ENCODE measurements at places on chromosomes 11 and 22.

DNA sequence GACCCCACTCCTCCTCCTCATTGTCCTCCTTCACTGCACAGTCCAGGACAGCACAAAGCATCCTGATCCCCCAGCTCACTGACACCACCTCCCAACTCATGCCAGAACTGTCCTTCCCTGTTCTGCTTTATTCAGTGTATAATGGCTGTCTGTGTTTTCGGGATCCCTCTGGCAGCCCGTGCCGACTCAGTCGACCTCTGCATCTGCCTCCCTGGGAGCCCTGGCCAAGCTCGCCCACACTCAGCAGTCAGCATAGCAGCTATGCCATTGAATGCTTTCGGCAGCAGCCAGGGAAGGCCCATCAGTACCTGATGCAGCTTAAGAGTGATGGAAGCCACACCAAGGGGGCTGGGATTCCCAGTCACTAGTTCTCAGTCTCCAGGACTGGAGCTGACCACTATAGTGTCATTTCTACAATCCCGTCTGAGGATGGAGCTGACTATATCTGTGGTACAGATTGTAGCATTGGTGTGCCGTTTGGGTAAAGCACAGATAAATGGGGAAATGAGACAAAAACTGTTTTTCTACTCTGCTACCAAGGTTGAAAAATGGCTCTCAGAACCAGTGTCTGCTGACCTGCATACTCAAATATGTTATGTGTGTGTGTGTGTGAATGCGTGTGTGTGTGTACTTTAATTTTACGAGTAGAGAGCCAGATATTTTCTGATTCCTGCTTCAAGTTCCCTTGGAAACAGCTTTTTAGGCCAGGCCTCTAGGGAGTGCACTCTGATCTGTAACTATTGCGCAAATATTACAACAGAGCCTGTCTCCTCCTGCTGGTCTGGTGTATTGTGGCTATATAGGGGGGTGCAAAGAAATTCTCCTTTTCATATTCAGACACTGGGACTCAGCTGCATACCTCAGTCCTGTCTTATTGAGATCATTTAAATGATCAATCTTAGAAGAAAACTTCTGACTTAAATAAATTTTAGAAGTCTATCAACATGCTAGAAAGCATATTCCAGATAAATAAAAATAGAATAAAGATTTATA is 78.8 kb upstream of the TOP3B start:
- DNase-seq = peak; percentile 11

GRCh38 chr11:36009473-36009872 is 65.6 kb downstream of the LDLRAD3 start:
- DNase-seq = no peak

GRCh38 chr11:118903204-118904015 is 19.7 kb downstream of the CXCR5 start:
- no peak for DNase-seq

DNA sequence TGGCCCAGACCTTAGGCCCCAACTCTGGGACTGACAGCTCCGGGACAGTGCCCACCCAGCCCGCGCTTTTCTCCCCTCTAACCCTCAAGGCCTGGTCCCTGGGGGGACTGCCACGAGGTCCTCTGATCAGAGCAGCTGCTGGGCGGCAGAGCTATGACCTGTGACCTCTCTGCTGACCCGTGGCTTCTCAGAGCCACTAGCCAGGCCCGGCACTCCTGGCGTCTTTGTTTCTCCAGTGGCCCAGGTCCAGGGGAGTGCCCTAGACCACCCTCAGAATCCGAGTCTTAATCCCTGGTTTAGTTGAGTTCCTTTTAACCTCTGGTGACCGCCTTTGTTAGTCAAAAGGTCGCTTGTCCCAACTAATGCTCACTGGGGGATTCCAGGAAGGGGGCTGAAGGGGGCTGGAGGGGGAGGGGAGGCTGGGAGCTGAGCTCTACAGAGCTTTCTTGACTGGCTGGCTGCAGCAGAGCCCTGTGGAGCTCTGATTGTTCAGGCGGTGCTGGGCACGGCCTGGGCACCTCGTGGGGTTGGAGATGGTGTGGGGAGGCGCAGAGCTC is 1.2 kb downstream of the FBLN1 start:
- no peak for DNase-seq

- DNase-seq = no peak
Measured at GRCh38 chr11:2473361-2474058, 28.7 kb downstream of the KCNQ1 start.

DNA sequence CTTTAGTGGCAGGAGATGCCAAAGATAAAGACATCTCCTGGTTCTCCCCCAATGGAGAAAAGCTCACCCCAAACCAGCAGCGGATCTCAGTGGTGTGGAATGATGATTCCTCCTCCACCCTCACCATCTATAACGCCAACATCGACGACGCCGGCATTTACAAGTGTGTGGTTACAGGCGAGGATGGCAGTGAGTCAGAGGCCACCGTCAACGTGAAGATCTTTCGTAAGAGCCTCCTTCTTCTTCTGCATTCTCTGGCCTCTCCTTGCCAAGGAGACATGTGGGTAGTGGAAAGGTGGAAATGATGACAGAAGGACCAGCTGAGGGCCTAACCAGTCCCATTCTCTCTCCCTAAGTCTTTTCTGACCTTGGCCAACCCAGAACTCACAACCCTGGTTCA is 110.1 kb upstream of the TTC12 start:
- no peak for DNase-seq

GRCh38 chr11:82229341-82229740 is 504.3 kb downstream of the FAM181B start:
- DNase-seq = peak; percentile 37

DNA sequence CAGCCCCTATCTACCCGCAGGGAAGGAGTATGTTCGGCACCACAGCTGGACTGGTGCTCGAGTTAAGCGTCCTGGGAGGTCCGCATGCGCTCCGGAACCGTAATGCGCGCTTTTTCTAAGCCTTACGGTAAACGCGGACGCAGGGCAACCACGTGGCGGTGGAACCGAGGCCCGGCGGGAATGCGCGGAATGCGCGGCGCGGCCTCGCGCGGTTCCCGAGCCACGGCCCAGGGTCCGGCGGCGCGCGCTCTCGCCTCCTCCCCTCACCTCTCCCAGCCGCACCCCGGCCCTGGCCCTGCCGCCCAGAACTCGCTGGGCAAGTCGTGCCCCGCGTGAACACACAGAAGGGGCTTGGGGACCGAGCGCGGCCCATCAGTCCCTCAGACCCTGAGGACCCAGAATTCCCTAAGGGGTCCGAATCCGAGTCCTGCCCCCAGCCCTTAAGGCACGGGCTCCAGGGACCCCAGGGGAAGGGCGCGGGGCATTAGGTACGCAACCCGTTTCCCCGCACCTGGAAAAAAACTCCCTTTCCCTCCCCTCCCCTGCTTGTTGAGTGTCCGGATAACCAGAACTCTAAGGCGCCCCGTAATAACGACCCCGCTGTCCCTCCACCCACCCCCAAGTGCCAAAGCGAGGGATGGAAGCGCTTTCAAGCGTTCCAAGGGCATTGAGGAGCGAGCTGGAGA is 4.3 kb upstream of the CCND1 start:
- no peak for DNase-seq

DNA sequence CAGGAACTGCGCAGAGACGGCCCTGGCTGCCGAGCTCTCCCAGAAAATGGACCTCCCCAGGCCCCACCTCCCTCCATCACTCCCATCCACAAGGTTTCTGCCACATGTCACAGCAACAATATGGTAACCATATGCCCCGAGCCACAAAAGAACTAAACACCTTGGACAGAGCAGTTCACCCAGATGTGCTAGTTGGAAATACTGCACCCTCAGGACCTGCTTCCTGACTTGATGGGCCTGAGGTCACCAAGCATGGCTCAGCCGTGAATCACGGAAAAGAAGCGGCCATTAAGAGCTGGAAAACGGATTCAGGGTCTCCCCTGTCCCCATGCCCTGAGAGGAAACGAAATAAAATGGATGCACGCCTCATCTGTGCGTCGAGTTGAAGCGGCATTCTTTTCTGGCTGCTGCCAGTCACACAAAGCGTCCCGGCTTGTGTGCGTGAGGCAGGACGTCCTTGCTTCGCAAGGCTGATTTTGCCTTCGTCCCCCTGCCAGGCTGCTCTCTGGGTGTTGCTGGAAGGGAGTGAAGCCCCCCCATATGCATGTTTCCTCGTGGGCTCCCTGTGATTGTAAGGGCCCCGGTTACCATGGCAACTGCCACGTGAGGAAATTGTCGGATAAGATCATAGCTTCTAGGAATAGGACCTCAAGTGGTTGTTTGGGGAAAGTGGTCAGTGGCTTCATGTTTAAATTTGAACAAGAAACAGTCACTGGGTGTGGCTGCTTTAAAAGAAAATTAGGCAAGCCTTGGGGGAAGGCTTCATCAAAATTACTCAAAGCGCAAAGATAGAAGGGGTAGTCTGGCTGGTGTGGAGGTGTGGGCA is 51.7 kb downstream of the FLI1 start:
- DNase-seq = no peak

DNA sequence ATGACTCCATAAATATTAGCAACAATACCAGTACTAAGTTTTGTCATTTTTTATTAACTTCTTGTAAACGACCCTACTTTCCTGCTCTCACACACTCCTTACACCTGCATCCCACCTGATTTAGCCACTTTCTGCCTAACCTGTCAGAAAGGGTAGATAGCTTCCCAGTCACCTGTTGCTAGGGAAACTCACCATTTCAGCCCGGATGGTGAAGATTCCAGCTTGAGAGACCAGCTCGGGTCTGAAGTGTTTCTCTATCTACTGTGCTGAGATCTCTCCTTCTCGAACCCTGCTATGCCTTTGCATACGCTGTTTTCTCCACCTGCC is at the start of gene PARVG:
PARVG (plus strand) TSS at position 220 of the 327 bp plus-strand sequence. CDS start 2,405 bp downstream, outside the sequence.
- DNase-seq = no peak

DNA sequence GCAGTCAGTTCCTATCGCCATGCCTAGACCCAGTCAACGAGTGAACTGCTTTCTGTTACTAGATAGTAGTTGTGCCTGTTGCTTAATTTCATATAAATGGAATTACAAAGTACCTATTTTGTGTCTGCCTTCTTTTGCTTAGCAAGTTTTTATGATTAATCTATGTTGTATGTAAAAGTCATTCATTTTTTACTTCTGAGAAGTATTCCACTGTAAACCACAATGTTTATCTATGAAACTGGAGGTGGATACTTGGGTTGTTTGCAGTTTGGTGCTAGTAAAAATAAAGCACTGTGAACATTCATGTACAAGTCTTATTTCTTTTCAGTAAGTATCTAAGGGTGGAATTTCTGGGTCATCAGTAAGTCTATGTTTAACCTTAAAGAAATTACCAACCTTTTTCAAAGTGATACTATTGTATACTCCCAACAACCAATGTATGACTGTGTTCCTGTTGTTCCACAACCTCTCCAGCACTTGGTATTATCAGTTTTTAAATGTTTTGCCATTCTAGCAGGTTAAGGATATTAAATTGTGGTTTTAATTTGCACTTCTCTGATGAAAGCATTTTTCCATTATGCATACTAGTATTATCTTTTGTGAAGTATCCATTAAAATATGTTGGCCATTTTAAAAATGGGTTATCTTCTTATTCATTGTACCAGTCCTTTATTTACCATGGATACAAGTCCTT is 68.2 kb downstream of the DNAJC24 start:
- DNase-seq = no peak

- DNase-seq = no peak
Measured at GRCh38 chr11:128824191-128825049, 42.7 kb downstream of the KCNJ1 start.

DNA sequence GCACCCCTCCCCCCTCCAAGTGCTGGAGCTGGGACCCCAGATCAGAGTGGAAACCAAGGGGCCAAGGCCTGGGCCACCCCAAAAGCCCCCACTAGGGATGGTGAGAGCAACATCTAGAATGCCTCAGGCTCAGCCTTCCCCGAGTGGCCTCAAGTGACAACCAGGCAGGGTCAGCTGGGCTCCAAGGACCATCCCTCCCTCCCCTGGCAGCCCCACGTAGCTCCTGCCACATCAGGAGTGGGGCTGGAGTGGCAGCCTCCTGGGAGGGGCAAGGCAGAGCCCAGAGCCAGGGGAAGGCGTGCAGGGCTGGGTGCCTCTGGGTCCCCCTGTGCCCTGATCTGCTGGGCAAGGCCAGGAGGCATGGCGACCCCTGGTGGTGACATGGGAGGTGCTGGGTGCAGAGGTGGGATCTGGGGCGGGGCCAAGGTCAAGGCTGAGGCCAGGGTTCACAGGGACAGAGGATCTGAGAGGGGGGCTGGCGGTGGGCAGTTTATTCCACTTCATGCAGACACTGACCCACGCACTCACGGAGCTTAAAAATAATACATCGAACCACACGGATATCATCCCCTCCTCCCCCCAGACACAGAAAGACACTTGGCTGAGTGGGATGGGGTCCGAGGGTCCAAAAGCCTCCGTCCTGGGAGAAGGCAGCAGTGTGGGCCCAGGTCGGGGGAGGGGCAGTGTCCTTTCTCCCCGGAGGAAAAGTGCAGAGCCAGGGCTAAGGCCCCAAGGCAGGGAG is 15.8 kb upstream of the EHD1 start:
- DNase-seq = no peak

DNA sequence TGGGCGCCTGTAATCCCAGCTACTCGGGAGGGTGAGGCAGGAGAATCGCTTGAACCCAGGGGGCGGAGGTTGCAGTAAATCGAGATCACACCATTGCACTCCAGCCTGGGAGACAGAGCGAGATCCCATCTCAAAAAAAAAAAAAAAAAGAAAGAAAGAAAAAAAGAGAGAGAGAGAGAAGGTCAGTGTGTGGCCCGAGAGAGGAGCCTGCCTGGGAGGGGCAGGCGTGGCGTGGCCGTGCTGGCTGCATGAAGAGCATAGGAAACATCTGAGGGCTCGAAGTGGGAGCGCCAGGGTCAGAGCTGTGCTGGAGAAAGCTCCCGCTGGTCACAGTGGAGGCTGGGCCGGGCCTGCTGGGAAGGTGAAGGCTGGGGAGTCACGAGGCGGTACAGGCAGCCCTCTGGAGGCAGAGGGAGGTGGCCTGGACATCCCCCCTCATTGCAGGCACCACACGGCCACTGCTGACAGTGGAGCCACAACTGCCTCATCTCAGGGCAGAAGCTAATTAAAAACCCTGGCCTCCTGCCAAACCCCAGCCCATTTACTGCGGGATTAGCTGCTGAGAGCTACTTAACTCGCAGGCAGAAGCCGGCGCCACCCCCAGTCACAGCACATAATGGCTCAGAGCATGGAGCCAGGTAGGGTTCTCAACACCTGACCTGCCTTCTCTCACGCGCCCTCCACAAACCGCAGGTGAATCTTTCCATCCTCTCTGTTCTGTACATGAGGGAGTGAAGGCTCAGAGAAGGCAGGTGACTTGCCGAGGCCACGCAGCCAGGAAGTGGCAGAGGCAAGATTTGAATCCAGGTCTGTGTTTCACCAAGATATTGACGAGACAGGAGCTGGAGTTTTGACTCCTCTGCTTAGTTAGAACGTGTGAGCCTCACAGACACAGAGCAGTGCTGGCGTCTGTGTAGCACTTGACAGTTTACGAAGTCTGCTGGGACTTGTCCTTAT is 32.6 kb downstream of the NFAM1 start:
- peak; percentile 68 for DNase-seq

- no peak for DNase-seq
Measured at GRCh38 chr11:119363851-119364590, 17.5 kb downstream of the USP2 start.

- DNase-seq = no peak
Measured at GRCh38 chr11:75313513-75314272, 37.8 kb downstream of the ARRB1 start.

DNA sequence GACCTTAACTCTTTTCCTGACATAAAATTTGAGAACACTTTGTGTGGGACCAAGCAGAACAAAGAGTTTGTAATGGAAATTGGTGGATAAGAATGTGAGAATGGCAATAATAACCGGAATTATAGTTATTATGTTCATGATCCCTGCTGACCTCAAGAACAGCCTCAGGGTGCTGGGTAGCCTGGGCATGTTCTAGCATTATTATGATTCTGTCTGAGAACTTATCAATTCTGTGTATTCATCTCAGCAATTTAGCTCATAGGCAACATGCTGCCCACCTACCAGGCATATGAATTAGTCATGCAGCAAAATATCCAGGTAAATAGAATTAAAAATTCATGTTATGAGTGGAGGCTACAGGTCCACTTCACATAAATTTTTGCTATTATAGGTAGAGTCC is 61.9 kb downstream of the CTSC start:
- peak; percentile 23 for DNase-seq
